Articular chondrocyte of knee joint (primary cell): ENCODE measurements at places on chromosomes 5 and 9. TPM values are rescaled to one million over a fixed set of nuclear protein-coding genes. Genes with fewer than 3 reads are reported as not detected.

GNAQ gene
- 52.7 and 60.1 TPM in 2 replicates for total RNA-seq

GAPT gene
- total RNA-seq, result not detected in 2 replicates

LRRC19 gene
- under 0.01 TPM in 1 of 2 replicates, not detected in the other for total RNA-seq

ADAMTS2 gene
- total RNA-seq, result 54.7 and 57.2 TPM in 2 replicates

MEGF9 gene
- 24.4 and 30.1 TPM in 2 replicates for total RNA-seq

TTC23L gene
- 0.78 and 1.4 TPM in 2 replicates for total RNA-seq

DBH gene
- under 0.01 TPM in 1 of 2 replicates, not detected in the other for total RNA-seq

ARHGAP26 gene
- total RNA-seq, result 3.0 and 5.1 TPM in 2 replicates

PCDHGA2 gene
- 4.7 and 4.9 TPM in 2 replicates for total RNA-seq

SPOCK1 gene
- total RNA-seq, result 145 and 172 TPM in 2 replicates
